Naive B cell (primary cell): ENCODE measurements at places on chromosomes 2 and 18. TPM values are rescaled to one million over a fixed set of nuclear protein-coding genes. Genes with fewer than 3 reads are reported as not detected.

Gene INHBB
- not detected for polyA plus RNA-seq

Gene PROKR1
- not detected for polyA plus RNA-seq

Gene LRP2
- not detected for polyA plus RNA-seq

Gene CFAP65
- not detected for polyA plus RNA-seq

Gene CSRNP3
- polyA plus RNA-seq: not detected

Gene PXDN
- not detected for polyA plus RNA-seq

Gene IGFBP5
- polyA plus RNA-seq: not detected

Gene IL18RAP
- polyA plus RNA-seq: not detected

Gene RESP18
- not detected for polyA plus RNA-seq

Gene GAREM2
- polyA plus RNA-seq: 0.29 TPM

Gene TOGARAM2
- not detected for polyA plus RNA-seq

Gene HOXD8
- not detected for polyA plus RNA-seq

Gene RAMP1
- polyA plus RNA-seq: not detected

Gene CCDC121
- 1.7 TPM for polyA plus RNA-seq

Gene LINC00305
- polyA plus RNA-seq: not detected

Gene GFPT1
- 5.7 TPM for polyA plus RNA-seq

Gene REG3A
- polyA plus RNA-seq: not detected
